Sciatic nerve (tissue), 2 donors: ENCODE measurements at places on chromosomes 4 and X. TPM values are rescaled to one million over a fixed set of nuclear protein-coding genes. Genes with fewer than 3 reads are reported as not detected.

FGD1 gene
- 7.3 TPM for total RNA-seq

PNCK gene
- total RNA-seq: 1.6 TPM

DNA sequence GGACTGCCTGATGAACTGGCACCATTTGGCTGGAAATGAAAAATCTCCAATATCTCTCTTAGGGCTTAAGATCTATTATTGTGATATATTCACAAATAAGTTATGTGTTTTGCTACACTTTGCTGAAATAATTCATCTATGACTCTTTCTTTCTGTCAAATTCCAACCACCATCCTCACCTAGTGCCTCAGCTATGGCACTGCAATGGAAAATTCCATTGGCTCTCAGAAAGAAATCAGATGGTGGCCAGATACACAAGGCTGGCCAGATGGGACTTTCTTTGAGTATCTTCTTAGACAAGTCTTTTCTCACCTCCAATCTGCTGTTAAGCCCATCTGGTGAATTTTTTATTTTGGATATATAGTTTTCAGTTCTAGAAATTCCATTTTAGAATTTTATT lies 28.0 kb downstream of the NAT8L start:
- no peak for DNase-seq

SNCA gene
- total RNA-seq: 202 TPM

DNA sequence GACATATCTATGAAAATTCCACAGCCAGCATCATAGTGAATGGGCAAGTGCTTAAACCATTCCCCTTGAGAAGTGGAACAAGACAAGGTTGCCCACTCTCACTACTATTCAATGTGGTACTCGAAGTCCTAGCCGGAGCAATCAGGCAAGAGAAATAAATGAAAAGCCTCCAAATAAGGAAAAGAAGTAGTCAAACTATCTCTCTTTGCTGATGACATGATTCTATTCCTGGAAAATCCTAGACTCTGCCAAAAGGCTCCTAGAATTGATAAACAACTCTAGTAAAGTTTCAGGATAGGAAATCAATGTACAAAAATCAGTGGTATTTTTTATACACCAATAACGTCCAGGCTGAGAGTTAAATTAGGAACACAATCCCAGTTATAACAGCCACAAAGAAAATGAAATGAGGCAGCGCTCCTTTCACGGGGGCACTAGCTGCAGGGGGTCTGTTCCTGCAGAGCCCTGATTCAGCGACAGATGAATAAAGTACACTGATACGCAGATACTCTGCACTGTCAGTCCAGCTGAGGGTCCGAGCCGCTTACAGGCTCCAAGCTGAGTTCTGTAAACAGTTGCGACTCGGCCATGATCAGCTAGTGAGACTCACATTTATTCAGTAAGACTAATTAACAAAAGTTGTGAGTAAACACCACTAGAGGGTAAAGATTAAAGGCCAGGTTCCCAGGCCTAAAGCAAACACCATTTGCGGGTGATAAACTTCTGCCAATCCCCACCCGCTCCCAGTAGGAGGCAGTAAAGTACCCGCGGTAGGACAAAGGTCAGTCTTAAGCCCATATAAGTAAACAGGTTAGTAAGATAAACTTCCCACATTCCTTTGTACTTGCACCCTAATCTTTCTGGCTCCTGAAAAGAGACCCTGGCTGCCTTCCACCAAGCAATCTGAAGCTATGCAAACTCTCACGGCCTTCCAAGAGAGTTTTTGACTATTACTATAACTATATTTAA lies 290.6 kb upstream of the GRID2 start:
- DNase-seq: no peak
